ENCODE measurements at places on chromosomes 5 and 9. TPM values are rescaled to one million over a fixed set of nuclear protein-coding genes. Genes with fewer than 3 reads are reported as not detected.

The ENTPD2 gene
- total RNA-seq = 0.46 TPM

The KCNN2 gene
- 0.08 TPM for total RNA-seq

The ANP32B gene
- total RNA-seq = 117 TPM

The ZDHHC11 gene
- 4.4 TPM for total RNA-seq

The SPACA9 gene
- 6.7 TPM for total RNA-seq

The TMEM141 gene
- total RNA-seq = 29.2 TPM

The SPINK4 gene
- total RNA-seq = not detected

The PWWP2A gene
- total RNA-seq = 21.9 TPM

The PHF24 gene
- total RNA-seq = not detected

The WDR31 gene
- 3.4 TPM for total RNA-seq

The GPR151 gene
- total RNA-seq = not detected

The TNIP1 gene
- total RNA-seq = 73.5 TPM

The FCN1 gene
- not detected for total RNA-seq

The SLC45A2 gene
- total RNA-seq = not detected

The CXCL14 gene
- total RNA-seq = 0.16 TPM

The SCGB3A2 gene
- total RNA-seq = not detected

The LSM11 gene
- 7.2 TPM for total RNA-seq

The PLPPR1 gene
- total RNA-seq = not detected

The LCN10 gene
- not detected for total RNA-seq

The POU4F3 gene
- total RNA-seq = not detected

The MVB12B gene
- total RNA-seq = 18.7 TPM

The PTRH1 gene
- total RNA-seq = 10.6 TPM

The SOHLH1 gene
- total RNA-seq = not detected

The CDO1 gene
- 6.6 TPM for total RNA-seq

The SEMA5A gene
- total RNA-seq = 189 TPM

The CDH9 gene
- total RNA-seq = not detected

The NPM1 gene
- total RNA-seq = 1,157 TPM

The TMC1 gene
- not detected for total RNA-seq

The GRIN1 gene
- total RNA-seq = not detected

The GPX8 gene
- 139 TPM for total RNA-seq

The PFN3 gene
- total RNA-seq = not detected

The DNM1 gene
- total RNA-seq = 45.4 TPM

The PCDHGB2 gene
- 0.59 TPM for total RNA-seq

The ZFYVE16 gene
- total RNA-seq = 53.6 TPM

The SEMA4D gene
- 2.0 TPM for total RNA-seq

The CAMK2A gene
- total RNA-seq = not detected

The PSAT1 gene
- total RNA-seq = 179 TPM

The PCDHB13 gene
- 2.4 TPM for total RNA-seq

The SLC35A4 gene
- 79.6 TPM for total RNA-seq

The ADAMTSL1 gene
- 1.5 TPM for total RNA-seq

The ZNF608 gene
- total RNA-seq = 64.4 TPM

The NR2F1 gene
- 189 TPM for total RNA-seq
